NCI-H2081 (cell line): ENCODE measurements at places on chromosomes 12 and 14.
A peak's percentile ranks its signal among the peaks of the same experiment; 100 is the strongest.

GRCh38 chr14:33764876-33765650 is 185.8 kb downstream of the EGLN3 start:
- no peak for DNase-seq

DNA sequence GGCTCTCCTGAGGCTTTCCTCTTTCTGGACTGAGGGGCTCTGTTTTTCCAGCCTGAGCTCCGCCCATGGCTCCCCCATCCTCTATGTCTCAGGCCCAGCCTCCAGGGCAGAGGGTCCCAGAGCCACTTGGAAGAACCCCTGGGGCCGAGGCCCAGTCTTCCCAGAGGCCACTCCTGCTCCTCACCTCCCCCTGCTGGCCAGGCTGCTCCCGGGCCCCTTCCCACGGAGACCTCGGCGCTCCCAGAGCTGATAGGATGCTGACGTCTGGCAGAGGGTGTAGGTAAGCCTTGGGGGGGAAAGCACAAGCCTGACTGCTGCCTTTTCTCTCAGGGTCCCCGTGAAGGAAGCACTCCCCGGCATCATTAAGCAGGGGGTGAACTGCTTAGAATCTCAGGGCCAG is 51.4 kb downstream of the ERH start:
- no peak for DNase-seq

- peak; percentile 29 for DNase-seq
Measured at GRCh38 chr14:54647378-54647777, 80.5 kb downstream of the SAMD4A start.

DNA sequence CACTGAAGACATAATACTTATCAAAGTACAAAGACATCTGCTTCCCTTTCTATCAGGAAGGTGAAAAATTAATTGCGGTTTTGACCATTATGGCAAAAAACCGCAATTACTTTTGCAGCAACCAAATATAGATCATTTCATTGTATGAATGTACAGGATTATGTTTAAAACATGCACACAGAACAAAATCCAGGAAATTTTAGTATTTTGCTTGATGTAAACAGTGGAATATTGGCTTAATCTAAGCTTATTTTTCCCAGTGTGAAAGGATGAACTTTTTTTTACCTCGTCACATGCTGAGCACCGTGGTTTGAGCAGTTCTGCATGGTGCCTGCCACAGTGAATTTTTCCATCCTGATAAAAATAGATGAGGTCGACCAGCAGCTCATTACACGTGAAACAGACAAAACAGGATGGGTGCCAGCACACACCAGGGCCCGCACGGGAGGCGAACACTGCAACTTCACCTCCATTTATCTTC is 121.2 kb downstream of the PRICKLE1 start:
- peak; percentile 12 for DNase-seq

DNA sequence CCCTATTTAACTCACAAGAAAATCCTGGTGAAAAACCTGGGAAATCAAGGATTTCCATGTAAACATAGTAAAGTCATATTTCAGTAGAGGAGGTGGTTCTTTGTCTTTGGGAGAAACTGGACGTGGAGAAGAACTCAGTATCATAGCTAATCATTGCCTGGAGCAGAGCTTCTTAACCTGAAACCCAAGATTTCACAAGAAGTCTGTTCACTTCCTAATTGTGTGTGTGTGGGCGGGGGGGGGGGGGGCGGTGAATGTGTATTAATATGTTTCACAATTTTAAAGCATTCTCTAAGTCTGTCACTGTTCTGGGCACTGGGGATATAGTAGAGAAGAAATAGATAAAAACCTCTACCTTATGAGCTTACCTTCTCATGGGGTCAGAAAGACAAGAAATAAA is 96.7 kb upstream of the PPP4R3A start:
- no peak for DNase-seq

- no peak for DNase-seq
Measured at GRCh38 chr12:9813821-9814798, 13.2 kb upstream of the KLRF1 start.

DNA sequence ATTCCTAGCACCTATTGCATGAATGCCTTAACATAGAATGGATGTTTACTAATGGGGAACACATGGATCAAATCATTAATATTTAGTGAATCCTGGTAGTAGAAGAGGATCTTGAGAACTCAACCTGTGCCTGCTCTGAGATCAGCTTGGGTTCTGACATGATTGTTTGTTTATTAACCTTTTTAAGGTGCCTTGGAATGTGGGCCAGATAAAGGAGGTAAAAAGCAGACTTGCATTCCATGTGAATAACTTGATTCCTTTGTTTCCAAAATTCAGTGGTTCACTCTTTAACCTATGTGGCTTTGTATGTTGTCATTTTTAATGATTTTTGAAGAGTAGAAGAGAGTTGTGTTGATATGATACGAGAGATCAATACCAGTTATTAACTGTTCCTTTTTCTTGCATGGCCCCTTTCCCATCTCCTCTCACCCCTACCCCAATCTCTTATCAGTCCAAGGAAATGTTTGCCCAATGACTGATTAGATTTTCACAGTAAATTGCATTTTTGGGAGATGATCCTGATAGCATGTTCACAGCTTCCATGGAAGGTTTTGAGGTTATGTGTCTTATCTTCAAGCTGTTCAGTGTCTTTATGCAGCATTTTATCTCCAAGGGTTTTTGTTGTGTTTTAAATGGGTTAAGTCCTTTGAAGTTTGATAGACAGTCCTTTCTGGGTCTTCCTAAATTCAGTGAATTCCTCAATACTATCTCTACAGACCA is 193.7 kb upstream of the FRMD6 start:
- DNase-seq = no peak

- DNase-seq = no peak
Measured at GRCh38 chr14:68752271-68753006, 40.4 kb downstream of the ZFP36L1 start.

- DNase-seq = no peak
Measured at GRCh38 chr14:105929327-105930081, 403.1 kb downstream of the TMEM121 start.

GRCh38 chr12:106978035-106978800 is 8.7 kb downstream of the MTERF2 start:
- peak; percentile 37 for DNase-seq

DNA sequence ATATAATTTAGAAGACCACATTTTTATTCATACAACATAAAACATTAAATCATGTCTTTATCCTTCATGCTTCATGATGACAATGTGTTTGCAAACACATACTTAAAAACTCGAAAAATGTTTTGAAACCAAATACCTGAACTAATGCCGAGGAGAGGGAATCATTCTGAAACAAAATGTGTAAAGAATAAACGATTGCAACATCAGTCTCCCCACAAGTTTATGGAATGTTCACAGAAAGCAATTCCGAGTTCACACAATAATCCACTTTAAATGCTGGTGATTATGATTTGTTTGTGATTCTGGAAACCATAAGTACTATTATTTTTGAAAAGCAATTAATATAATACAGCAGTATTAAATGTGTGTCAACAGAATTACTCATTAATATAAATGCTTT is 84.5 kb upstream of the PDZRN4 start:
- no peak for DNase-seq

GRCh38 chr12:93335603-93336162 is 42.0 kb upstream of the NUDT4 start:
- DNase-seq = no peak

GRCh38 chr12:101299346-101299745 is 19.4 kb downstream of the UTP20 start:
- DNase-seq = no peak

DNA sequence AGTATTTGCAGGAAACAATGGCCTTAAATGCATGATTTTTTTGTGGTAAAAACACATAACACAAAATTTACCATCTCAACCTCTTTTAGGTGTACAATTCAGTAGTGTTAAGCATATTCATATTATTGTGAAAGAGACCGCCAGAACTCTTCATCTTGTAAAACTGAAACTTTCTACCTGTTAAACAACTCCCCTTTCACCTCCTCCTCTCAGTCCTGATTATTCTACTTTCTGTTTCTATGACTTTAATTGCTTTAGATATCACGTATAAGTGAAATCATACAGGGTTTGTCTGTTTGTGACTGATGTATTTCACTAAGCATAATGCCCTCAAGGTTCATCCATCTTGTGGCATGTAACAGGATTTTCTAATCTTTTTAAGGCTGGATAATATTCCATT is 353.4 kb downstream of the ADAMTS20 start:
- no peak for DNase-seq

- no peak for DNase-seq
Measured at GRCh38 chr14:28987516-28987915, 220.9 kb downstream of the FOXG1 start.

DNA sequence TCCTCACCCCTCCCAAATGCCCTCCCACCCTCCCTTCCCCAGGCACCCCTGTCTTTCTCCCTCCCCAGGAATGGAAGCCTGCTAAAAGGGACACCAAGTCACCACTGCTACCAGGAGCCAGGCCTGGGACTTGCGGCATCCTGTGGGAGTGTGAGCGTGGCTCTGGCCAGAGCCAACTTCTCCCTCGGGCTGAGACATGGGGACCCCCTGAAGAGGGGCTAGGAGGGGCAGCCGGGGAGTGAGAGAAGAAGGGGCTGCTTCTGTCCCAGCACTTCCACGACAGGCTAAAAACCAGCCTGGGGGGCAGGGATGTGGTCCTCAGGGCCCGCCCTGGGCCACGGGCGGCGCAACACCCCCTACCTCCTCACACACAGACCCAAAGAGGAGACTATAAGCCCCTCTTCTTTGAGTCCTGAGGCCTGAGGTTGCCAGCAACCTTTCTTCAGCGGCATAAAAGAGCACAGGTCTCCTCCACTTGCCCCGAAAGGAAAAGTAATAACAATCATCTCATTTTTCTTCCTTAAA is 278.9 kb downstream of the DPF3 start:
- no peak for DNase-seq

DNA sequence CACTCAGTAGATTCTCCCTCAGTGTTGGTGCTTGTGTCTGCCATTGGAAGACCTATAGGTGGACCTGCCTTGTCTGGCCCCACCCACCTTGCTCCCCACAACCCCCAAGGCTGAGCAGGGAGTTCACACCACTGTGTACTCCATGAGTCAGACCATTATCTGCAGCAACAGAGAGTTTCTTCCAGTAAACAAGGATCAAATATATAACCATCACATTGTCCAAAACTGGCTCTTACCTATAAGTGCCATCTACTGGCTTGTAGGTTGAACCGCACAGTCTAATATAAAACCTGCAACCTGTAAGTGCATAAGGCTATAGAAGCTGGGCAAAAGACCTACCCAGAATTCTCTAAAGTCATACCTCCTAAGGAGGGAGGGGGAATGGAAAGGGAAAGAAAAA is 7.9 kb downstream of the TAS2R13 start:
- DNase-seq = no peak

GRCh38 chr14:81285245-81285644 is 64.5 kb upstream of the GTF2A1 start:
- no peak for DNase-seq

- DNase-seq = no peak
Measured at GRCh38 chr12:6667559-6668210, 4.8 kb upstream of the ING4 start.

- DNase-seq = no peak
Measured at GRCh38 chr14:58865514-58866281, 227.9 kb downstream of the DACT1 start.

DNA sequence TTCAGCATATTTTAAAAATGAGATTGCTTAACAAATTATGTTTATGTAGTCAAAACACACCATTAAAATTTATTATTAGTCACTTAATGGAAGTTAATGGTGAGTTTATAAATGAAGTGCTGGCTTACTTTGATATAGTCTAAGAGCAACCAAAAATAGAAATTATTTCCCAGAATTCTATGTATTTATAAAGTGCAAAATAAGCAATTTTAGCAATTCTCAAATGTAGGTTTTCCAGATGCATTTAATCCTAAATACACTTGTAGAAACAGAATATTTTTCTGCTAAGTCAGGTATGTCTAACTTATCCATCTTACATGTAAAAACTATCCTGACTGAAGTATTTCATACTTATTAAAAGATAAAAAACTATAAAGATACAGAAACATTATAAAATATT is 11.2 kb downstream of the LMO3 start:
- no peak for DNase-seq

GRCh38 chr14:77339407-77339806 is 18.6 kb downstream of the GSTZ1 start:
- DNase-seq = no peak

DNA sequence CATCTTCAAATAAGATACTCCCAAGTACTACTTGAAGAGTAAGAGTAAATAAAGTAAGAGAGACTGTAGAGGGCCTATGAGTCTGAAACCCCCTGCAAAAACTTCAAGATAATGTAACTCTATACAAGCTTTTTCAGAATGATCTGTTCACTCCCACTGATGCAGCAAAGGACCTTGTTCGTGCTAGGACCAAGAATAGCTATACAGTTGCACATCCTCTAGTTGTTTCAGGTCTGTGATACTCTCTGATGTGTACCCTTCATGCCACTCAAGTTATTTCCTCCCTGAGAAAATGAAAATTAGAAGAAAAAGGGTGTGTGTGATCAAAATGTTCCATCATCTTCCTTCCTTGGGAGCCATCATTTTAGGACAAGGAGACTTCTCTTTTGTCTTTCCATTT is 204.4 kb downstream of the ALX1 start:
- no peak for DNase-seq

- DNase-seq = no peak
Measured at GRCh38 chr14:38512236-38512635, 256.3 kb upstream of the CLEC14A start.

DNA sequence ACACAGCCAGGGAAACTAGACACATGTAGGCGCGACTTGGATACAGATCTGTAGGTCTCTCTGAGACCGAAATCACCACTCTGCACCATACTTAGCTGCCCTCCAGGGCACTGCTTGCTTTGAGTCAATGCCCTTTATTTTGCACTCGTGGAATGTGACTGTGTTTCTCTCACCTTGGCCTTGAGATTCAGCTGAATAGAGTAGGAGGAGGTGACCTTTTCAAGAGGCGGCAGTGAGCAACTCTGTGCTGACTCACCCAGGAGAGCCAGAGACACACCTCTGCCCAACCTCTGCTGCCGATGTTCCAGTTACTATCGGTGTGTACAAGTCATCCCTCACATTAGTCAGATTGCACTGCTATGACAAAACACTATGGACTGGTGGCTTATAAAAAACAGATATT is 583.4 kb downstream of the VRK1 start:
- no peak for DNase-seq
